NCI-H524 (cell line): ENCODE measurements at places on chromosomes 6 and 20.

- no peak for DNase-seq
These were observed 79.6 kb downstream of the REV3L start for GRCh38 chr6:111403388-111403787.

DNA sequence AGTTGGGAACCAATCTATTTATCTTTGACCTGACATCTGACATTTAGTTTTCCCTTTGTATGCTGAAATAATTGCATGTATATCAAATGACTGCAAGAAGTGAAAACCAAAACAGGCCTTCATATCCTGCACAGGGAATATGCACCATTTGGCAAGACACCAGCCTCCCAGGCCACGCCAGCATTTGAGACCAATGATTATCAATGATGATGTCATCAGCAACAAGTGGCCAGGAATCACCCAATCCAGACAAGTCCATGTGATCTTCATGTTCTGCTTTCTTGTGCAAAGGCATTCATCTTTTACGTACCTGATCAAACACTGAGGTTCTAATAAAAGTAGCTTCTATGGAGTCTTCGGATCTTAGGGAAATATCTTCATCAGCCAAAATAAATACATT lies 107.4 kb upstream of the TENT5A start:
- DNase-seq: no peak

DNA sequence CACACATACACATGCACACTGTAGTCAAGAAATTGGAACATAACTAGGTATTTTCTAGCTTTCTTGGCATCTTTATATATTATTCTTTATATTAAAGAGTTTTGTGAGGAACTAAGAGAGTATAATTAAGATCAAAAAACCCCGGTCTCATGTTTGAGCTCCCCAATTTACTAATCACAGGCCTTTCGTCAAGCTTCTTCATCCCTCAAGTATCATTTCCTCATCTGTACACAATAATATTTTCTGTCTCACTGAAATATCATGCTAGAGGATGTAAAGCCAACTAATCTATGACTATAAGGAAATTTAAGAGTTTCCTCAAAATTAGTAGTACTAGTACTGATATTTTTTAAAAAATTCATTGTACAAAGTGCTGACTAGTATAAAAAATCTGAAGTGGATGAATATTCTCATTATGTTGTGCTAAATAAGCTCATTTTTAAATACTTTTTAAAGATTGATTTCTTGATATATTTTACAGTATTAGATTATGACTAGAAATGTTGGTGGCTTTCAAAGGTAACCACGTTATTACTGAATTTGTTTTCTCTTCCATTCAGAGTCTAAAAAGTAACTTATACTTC lies 28.0 kb downstream of the PEX3 start:
- DNase-seq: no peak

DNA sequence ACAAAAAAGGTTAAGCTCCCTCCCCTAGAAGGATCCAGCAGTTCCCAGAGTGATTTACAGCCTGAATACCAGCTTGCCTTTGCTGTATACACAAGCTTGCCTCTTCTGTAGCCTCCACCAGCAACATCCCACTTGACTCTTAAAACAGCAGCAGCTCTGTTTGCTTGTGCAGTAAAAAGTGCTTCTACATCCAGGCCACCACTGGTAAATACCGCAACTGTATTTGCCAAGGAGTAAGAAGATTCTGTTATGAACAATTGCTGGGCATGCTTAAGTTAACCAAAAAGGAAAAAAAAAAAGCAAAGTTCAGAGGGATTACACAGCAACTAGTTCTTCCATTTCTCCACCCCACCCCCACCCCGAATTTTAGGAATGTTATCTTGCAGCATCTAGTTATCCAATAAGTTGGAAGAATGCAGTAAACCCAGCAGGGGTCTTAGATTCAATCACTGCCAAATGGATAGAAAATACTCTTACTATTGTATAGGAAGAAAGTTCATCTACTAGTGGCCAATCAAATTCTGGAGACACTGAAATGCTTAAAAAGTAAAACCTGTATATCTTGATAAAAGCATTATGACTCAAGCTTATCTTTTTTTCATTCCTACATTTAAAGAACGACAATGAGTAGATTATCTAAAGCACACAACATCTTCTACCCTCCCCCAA lies 4.8 kb downstream of the SALL4 start:
- no peak for DNase-seq

- DNase-seq: peak; percentile 37
These were observed 23.1 kb upstream of the MROH8 start for GRCh38 chr20:37202267-37202943.

DNA sequence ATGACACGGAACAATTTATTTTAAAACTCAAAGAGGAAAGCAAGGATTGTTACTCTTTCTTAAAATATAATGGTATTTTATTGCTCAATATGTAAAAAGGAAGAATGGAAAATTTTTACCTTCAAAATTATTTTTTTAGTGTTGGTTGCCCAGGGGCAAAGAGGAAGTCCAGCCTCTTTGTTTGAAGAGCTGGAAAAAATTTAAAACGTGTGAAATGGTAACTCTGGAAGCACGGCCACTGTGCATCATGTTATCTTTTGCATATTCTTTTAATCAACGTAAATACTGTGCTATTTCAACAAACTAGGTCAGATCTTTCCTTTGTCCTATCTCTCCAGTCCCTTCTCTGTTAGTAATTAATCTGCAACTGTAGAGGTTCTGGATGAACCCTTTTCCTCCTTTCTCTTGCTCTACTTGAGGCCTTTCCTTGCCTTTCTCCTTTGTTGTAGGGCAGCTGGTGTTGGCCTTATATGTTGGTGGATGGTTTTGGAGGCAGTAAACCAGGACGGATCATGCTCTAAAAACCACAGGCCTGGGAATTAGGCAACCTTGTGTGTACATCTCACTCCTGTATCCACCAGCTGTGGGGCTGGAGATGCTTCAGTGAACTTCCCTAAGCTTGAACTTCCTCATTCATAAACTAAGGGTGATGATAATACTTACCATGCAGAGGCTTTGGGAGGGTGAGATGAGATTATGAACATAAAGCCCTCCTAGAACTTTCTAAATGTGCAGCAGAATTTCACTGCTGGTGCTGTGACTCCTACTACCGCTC lies 143.3 kb downstream of the PRL start:
- DNase-seq: no peak

DNA sequence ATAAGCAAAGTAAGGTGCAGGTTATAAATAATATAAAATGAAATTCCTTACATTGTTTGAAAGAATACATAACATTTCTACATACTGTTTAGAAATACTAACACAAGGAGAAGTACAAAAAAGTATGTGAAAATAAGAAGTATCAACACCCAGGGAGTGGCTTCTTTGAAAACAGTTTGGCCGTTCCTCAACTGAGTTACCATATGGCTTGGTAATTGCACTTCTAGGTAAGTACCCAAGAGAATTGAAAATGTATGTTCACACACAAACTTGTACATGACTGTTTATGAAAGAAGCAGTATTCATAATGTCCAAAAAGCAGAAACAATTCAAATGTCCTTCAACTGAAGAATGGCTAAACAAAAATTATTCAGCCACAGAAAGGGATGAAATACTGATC lies 30.7 kb downstream of the PAK5 start:
- peak; percentile 38 for DNase-seq

DNA sequence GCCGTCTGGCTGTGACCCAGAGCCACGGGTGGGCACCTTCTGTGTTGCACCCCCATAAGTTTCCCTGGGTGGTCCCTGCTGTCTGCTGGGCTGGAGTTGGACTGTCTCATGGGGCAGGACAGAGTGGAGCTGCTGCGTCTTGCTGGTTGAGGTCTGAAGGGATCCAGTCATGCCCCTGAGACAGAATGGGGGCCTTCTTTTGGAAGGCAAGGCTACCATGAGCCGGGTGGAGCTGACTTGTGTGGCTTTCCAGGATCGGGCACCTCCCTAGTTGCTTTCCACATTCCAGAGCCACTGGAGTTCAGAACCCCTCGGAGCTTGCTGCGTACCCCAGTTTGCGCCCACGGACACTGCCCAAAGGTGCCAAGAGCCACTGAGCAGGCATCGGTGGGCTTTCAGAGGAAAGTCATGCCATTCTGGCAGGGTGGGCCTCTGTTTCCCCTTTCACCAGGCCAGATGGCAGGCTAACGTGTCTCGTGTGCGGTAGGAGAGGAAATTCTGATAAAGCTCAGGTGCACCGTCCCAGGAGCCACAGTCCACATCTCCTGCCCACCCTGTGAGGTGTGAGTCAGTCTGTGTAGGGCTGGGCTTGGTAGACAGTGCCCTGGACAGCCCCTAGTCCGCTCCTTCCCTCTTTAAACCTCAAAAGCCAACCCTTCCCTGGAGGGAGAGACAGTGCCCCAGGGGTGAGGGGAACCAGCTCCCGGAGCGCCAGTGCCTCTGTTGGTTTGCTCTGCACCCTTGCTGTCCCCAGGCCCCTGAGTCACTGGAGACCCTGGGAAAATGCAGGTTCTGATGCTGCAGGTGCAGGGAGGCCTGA lies 125.3 kb downstream of the SYCP2 start:
- no peak for DNase-seq

DNA sequence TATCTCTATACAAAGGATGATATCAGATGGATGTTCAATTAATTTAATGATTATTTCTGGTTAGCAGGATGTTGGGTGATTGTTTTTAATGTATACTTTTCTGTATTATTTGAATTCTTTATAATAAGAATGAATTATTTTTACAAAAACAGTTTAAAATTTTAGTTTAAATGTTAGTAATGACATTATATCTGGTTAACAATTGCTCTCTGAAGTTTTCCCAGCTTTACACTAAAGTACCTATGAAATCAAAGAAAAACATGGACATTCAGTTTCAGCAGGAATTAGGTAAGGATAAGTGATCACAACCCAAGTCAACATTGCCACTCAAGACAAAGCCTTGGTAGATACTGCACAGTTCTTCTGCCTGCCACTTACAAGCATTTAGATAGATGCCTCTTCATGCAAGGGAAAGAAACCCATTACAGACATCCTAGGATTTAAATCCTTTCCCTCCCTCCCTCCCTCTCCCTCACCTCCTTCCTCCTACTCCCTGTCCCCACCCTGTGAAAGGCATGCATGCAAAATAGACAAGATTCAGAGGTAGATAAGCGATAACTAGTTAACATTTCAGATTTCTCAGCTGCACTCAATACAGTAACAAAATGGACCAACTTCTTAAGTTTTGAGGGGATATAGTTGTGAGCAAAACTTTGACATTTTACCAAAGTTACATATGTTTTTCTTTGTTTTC lies 143.8 kb downstream of the STXBP5 start:
- no peak for DNase-seq

- DNase-seq: peak; percentile 50
These were observed 7.5 kb upstream of the GGTLC1 start for GRCh38 chr20:23995905-23996666.

GRCh38 chr6:54366667-54367327 lies 58.6 kb downstream of the TINAG start:
- no peak for DNase-seq

DNA sequence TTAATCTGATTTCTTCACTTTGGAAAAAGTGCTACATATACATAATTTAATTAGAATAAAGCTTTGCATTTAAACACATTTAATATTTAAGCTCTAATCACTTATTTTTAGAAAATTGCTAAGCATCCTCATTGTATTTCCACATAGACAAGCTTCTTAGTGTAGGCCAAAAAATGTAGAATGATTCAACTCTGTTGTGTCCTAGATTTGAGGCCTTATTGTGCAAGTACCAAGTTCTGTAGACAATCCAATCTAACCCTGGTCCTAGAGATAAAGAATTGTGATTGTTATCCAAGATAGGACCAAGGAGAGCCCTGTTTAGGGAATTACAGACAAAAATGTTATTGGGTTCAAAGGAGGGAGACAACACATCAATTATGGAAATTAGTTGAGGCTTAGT lies 27.6 kb downstream of the MRAP2 start:
- no peak for DNase-seq

- no peak for DNase-seq
These were observed 20.9 kb upstream of the COL21A1 start for GRCh38 chr6:56268266-56268665.

DNA sequence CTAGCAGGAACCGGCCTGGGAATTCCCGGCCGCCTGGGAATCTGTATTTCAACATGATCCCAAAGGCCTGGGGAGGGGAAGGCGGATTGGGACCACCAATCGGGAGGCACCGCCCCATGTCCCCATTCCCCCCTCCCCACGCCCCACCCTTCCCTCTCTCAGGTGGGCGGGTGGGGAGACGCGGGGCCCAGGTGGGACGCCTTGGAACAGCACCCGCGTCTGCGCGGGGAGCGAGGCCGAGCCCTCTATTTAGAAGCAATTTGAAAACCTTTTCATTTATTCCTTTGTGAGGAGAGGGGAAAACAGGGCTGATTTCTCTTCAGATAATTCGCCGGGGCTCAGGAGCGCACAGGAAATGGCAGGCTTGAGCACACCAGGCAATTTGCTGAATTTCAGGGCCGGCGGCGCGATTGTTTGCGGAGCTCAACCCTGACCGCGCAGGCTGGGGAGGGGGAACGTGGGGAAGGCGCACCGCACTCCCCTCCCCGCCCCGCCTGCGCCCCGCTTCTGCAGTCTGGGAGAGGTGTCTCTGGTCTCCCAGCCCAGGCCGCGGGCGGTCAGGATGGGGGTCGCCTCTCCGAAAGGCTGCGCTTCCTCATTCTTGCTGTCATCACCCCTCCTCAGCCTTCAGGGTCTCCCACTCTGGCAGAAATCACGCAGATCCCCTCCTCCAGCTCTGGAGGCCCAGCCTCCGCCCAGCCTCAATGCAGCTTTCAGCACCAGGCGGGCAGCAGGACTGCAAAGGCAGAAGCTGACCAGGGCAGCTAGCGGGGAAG lies 170.0 kb downstream of the GRM4 start:
- no peak for DNase-seq

GRCh38 chr6:151186306-151186705 lies 53.5 kb upstream of the AKAP12 start:
- no peak for DNase-seq

DNA sequence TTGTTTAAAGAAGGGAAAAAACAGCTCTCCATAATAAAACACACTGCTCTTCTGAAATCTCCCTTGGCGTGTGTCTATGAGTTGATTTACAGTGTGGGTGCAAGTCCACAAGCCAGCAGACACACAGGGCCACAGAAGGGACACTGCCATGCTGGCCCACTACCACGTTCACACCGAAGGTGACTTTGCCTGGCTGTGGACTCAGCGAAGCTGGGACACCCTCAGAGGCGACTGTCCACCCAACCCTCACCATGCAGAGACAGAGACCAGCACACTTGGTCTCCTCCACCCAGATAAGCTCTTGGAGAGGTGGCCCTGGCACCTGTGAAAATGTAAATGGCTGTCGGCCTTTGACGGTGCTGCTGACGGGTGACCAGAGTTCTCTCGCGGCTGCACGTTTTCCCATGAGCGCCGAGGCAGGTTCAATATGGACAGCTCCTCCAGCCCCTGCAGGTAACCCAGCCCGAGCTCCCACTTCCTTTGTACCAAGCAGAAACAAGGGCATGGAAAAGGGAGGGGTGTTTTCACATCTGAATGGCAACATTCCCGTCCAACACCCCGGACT lies 78.0 kb downstream of the YTHDF1 start:
- no peak for DNase-seq

DNA sequence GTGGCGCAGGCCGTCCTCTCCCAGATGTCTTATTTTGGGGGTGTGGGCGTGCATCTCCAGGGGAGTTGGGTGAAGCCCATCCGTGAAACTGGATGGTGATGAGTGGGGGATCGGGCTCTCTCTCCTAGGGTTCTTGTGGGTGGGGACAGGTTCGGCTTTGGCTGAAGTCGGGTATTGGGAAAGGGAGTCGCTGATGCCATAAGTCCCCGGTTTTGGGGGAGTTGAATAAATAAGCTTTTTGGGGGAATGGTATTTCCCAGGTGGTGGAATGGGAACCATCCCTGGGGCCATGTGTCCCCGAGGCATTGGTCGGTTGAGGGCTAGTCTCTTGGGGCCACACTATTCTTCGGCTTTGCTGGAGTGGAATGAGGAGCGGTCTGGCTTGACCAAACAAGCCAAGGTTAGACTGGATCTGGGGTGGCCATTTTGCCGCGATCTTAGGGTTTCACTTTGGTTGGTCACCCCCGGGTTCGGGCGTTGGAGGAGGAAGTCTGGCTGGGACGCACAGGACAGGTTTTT lies 481 bp downstream of the ZNF133 start:
- DNase-seq: no peak
